DMS79 treated with DMSO at 0.1 percent for 48 hours (cell line): ENCODE measurements at places on chromosomes 1 and 21.

- DNase-seq = no peak
Observed at GRCh38 chr1:22471610-22472009, 20.0 kb downstream of the ZBTB40 start.

DNA sequence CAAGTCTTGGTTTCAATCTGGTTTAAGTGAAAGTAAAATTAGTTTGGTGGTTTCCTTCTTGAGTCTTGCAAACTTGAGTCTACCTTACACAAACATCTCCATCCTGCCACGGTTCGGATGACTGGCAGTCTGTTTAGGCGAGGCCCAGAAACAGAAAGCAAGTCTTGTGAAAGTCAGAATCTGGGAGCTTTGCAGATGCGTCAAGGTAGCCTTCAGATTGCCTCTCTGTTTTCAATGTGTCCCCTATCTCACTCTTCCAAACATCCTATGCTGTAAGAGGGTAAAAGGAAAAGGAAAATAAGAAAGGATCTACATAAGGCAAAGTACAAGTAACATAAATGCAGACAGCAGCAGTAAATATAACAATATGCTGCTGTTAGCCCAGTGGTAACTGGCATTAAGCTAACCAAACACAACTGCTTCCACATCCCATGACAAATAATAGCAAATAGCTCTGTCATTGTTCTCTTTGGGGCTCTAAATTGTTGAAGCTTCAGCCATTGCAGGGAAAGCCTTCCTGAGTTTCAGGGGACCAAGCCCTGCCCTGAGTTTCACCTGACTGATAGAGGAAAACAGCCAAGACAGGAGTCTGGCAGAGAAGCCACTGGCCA lies 26.2 kb upstream of the C1orf105 start:
- no peak for DNase-seq

DNA sequence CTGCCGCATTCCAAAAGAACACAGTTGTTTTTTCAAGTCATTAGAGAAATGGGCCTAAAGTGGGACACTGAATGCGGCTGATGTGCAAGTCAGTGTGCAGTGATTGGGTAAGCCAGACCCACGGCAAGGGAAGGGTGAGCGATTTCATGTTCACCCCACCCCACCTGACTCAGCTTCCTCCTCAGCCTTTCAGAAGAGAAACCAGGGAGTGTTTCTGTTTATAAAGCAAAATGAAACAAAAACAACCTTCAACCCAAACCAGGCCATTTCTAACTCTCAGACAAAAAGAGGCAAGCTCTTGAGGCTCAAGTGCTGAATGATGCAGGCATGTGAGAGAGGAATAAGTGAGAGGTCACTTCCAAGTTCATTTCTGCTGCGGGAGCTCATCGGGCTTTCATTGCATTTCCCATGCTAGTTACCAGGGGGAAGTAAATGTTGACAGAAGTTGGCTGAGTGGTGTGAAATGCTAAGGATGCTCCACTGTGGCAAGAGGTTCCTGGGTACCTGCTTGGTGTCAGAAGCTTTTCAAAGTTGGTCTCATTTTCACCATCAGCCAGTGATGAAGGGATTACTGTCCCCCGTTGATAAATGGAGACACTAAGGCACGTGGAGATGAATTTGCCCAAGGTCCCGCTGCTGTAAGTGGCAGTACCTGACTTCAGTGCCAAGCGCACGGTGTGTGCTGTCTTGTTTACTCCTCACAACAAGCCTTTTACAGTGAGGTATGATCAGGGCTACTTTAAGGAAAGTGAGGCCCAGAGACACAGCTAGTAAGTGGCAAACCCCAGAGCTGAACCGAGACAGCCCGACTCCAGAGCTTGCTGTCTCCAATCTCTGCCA lies 29.1 kb downstream of the STPG1 start:
- peak; percentile 32 for DNase-seq

GRCh38 chr1:209884665-209885117 lies 53.3 kb upstream of the SYT14 start:
- peak; percentile 24 for DNase-seq

GRCh38 chr1:106897976-106898375 lies 158.5 kb upstream of the PRMT6 start:
- no peak for DNase-seq

GRCh38 chr1:17014671-17015567 lies 3.2 kb upstream of the ATP13A2 start:
- DNase-seq = no peak

DNA sequence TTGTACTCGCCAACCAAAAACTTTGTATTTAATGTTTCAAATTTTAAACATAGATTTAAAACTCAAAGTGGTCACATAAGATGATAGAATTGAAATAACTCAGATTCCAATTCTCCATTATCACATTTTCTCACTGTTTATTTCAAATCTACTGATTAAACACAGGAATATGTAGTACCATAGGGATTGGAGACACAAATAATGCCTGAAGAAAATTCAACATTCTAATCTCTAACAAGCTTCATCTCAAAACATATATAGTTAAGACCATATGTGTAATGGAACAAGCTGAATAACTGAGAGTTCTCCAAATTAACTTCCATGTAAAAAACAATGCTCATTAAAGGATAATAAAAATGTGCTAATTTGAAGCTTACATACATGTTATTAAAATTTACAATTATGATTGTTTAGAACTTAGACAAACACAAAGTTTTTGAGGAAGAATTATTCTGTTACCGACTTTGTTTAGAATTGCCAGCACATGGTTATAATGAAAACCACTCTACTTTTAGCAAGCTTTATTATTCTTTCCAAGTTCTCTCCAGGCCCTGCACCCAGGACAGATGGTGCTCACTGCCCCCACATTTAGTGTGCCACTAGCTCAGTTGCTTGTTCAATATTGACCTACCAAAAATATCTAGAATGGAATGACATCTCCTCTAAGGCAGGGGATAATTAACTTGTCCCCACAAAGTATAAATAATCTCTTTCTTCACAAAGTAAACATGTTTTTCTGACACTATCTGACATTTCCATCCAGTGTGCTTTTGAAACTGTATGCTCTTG lies 467.2 kb downstream of the TTLL7 start:
- DNase-seq = no peak

- DNase-seq = no peak
Observed at GRCh38 chr21:17660452-17660851, 47.8 kb upstream of the BTG3 start.

DNA sequence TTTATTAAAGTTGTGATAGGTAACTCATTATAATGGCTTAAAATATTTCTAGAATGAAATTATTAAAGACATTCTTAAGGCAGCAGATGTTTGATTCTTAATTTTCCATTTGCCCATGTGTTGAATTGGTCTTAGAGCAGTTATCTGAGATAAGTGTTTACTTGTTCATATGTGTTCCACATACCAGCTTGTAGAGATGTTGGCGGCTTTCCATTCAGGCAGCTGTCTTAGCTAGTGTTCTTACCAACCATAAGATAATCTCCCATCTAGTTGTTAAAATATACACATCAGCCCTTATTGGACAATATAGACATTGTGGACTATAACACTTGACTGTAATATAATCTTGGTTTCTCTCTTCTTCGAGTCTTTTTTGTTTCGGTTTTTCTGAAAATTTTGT lies 1372.9 kb upstream of the ADGRL2 start:
- DNase-seq = no peak

GRCh38 chr1:236997361-236997760 lies 6.9 kb downstream of the MT1HL1 start:
- DNase-seq = no peak
